Renal cortex interstitium (tissue), 15 donors: ENCODE measurements at places on chromosomes 5 and 9.

- DNase-seq: no peak
Measured at GRCh38 chr5:142013734-142014521, 1.1 kb upstream of the GNPDA1 start.

DNA sequence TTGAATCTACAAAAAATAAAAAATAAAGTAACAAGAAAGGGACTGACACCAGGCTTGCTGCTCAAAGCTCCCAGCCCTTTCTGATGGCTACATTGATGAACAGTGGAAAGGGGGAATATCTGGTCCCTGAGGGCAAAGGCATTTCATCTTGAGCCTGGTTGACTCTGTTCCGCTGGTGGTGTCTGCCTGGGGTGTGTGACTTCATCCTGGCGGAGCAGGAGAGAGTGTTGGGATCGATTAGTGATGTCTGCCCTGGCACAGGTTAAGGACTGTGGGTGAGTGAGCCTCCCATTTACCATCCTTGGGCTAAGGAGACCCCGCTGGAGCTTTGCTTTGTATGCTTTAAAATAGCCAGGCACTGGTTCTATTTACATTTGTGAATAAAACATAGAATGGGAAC lies 56.9 kb upstream of the ASS1 start:
- DNase-seq: no peak

DNA sequence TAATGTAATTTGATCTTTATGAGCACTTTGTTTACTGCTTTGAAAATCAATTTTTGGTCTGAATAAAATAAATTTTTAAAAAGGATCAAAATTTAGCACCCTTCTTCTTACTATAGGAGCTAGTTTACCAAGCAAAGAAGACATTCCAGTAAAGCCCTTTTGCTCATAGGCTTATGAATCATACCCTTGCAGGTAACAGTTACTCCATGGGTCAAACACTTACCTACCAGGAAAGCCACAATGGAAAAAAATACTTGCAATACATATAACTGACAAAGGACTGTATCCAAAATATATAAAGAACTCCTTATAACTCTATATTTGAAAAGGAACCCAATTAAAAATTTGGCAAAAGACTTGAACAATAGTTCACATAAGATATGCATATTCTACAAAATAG lies 66.6 kb downstream of the SHOC1 start:
- DNase-seq: no peak

GRCh38 chr5:64918083-64918482 lies 149.4 kb downstream of the CWC27 start:
- no peak for DNase-seq

- no peak for DNase-seq
Measured at GRCh38 chr9:114271556-114272510, 51.1 kb upstream of the ORM1 start.

- DNase-seq: no peak
Measured at GRCh38 chr9:89634995-89635742, 30.4 kb downstream of the GADD45G start.

DNA sequence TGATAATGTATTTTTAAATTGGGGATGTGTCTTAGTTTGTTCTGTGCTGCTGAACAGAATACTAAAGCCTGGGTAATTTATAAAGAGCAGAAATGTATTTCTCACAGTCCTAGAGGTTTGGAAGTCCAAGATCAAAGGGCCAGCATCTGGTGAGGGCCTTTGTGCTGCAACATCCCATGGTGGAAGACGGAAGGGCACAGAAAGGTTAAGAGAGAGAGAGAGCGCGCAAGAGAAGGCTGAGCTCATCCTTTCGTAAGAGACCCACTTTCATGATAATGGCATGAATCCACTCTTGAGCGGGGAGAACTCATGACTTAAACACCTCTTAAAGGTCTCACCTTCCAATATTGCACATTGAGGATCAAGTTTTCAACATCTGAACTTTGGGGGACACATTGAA lies 79.1 kb upstream of the GOLM1 start:
- no peak for DNase-seq

DNA sequence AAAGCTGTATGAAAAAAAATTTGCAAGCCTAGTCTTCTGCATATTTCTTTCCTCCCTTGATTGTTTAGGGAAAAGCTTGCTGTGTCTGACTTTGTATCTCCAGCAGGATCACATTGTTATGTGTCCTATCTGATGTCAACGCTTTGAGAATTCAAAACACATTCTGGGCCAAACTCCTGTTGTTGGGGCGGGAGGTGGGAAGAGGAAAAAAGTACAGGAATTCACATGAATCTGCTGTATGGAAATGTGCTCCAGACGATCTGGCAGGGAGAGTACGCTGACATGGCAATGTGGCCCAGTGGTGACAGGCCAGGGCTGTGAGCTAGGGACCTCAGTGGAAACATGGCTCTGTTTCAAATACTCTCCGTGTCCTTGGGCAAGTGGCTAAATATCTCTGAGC lies 87.4 kb upstream of the GNA14 start:
- DNase-seq: no peak

GRCh38 chr5:5077236-5077635 lies 62.9 kb upstream of the ADAMTS16 start:
- DNase-seq: no peak

DNA sequence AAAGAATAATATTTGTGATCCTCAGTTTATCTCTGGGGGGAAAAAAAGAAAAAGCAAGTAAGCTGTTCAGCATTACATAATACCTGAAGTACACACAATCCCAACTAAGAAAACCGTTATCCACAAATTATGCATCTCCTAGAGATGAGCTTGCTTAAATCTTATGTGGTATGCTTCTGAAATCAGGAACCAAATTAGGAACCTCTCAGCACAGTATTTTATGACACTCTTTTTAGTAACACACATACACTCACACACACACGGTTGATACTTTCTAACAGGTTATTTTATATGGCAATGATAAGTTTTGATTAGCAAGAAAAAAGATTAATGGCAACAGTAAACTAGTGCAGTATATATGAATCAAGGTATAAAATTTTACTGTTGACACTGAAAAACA lies 1.2 kb upstream of the ZNF510 start:
- no peak for DNase-seq

DNA sequence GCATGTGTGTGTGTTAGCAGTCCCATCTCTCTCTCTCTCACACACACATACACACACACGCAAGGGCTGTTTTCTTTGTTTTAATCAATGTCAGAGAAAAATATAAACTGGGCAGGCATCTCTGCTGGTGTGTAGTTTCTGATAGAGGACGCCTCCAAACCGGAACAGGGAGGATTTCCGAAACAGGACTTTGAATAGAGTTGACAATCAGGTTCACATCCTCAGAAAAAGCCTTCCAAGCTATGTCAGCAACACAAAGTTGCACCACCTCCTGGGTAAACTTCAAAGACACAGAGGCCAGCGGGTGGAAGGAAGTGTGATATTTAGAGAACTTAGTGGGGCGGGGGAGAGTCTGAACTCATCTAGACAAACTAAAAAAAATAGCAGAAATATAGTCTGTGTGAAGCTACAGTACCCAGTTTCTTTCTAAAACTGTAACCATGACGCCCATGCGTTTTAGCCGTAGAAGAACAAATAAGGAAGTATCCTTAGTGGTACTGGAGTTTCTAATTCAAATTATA lies 1.2 kb downstream of the ST8SIA4 start:
- DNase-seq: peak; percentile 32

- no peak for DNase-seq
Measured at GRCh38 chr9:119094086-119094485, 275.1 kb downstream of the BRINP1 start.

GRCh38 chr5:131509801-131510200 lies 125.2 kb downstream of the RAPGEF6 start:
- DNase-seq: no peak

GRCh38 chr9:98130576-98131228 lies 11.7 kb upstream of the TRIM14 start:
- no peak for DNase-seq

- no peak for DNase-seq
Measured at GRCh38 chr9:126386088-126386487, 59.5 kb downstream of the MVB12B start.

DNA sequence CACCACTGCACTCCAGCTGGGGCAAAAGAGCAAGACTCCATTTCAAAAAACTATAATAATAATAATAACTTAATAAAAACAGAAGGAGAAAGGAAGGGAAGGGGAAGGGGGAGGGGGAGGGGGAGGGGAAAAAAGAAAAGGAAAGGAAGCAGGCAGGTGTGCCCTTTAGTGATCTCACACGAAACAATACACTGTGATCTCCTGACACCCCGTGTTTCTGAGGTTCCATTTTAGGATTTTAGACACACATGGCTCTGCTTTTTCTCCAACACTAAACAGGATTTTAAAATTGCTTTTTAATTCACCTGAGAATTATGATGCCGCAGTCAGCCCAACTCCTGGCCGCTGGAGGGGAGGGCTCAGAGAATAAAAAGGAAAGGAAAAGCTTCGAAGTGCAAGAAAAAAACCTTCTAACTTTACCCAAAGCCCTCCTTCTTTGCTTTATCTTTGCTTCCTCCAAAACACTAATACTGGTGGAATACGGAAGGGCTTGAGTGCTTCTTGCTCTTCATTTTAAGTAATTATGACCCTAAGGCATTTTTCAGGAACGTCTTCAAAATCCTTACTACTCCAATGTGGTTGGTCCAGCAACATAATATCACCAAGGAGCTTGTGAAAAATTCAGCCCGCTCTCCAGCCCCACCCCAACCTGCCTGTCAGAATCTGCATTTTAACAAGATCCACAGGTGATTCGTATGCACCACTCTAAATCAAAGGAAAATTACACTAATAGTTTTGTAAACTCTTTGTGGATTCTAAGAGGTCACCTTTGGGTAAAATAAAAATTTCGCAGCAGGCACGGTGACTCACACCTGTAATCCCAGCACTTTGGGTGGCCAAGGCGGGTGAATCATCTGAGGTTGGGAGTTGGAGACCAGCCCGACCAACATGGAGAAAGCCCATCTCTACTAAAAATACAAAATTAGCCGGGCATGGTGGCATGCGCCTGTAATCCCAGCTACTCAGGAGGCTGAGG lies 66.0 kb downstream of the MYO10 start:
- no peak for DNase-seq

GRCh38 chr5:172952034-172952511 lies 7.2 kb upstream of the RPL26L1 start:
- DNase-seq: no peak

DNA sequence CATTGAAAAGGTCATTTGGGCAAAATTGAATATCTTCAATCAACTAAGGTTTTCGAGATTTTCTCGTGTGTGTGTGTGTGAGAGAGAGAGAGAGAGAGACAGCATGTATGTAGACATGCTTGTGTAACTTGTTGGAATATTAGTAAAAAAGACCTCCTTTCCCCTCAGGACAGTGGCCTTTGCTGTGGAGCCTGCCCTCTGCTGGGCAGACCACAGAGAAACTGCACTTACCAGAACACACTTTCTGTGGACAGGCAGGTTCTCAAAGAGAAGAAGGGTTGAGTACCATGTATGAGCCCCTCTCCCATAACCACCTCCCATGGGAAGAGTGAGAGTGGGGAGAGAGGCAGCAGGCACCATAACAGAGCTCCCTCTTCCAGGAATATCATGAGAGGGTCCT lies 45.6 kb downstream of the CFAP90 start:
- DNase-seq: no peak

GRCh38 chr9:109232449-109233237 lies 65.6 kb upstream of the FRRS1L start:
- no peak for DNase-seq

DNA sequence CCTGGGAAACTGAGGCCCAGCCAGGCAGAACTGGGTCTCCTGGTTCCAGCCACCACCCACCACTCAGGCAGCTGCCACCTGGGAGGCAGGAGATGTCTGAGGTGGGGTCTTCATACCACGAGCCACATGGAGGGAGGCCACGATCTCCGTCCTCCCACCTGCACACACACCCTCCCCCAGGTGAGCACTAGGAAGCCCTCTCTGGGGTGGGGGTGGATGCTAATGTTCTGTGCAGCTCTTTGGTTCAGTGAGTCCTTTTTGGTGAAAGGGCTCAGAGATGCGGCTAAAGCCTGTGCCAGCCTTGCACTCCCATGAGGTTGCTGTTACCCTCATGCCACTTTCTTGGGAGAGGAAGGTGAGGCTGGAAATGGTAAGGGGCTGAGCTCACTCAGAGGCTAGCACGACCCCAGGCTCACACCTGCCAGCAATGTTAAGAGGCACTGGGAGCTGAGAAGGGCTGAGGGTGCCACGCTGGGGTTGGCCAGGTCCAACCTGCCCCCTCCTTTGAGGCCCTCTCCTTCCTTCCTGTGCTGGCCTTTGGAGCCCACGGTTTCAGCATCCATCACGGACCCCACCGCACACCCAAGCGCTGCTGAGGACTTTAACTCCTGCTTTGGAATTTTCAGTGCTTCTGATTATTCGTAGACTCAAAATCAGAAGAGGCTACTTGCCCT lies 26.6 kb upstream of the OBP2B start:
- DNase-seq: no peak

GRCh38 chr5:77924081-77924480 lies 147.9 kb upstream of the TBCA start:
- no peak for DNase-seq

- DNase-seq: no peak
Measured at GRCh38 chr9:74293479-74293878, 203.7 kb upstream of the RORB start.

- DNase-seq: no peak
Measured at GRCh38 chr5:54383225-54383901, 72.1 kb upstream of the HSPB3 start.

DNA sequence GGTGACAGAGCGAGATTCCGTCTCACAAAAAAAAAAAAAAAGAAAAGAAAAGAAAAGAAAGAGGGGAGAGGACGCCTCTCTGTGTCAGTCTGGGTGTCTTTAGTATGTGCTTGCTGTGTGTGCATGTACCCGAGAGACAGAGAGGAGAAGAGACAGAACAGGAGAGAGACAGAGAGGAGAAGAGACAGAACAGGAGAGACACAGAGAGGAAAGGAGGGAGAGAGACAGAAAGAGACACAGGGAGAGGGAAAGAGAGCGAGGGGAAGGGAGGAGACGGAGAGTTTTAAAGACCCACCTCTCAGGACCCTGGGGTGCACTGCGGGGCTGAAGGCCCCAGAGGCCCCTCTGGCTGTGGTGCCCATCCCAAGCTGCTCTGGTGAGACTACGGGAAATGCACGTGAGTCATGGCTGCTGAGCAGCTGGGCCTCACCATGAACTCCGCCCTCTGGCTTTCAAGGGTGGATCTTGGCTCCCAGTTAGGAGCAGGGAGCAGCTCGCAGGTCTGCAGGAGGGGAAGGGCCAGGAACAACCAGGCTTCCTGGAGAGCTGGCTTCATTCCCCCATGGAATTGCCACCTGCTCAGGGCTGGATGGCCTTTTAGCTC lies 7.9 kb downstream of the SLC6A3 start:
- no peak for DNase-seq
